Thyroid gland (tissue), 4 donors: ENCODE measurements at places on chromosomes 16 and 17.
A peak's percentile ranks its signal among the peaks of the same experiment; 100 is the strongest.

DNA sequence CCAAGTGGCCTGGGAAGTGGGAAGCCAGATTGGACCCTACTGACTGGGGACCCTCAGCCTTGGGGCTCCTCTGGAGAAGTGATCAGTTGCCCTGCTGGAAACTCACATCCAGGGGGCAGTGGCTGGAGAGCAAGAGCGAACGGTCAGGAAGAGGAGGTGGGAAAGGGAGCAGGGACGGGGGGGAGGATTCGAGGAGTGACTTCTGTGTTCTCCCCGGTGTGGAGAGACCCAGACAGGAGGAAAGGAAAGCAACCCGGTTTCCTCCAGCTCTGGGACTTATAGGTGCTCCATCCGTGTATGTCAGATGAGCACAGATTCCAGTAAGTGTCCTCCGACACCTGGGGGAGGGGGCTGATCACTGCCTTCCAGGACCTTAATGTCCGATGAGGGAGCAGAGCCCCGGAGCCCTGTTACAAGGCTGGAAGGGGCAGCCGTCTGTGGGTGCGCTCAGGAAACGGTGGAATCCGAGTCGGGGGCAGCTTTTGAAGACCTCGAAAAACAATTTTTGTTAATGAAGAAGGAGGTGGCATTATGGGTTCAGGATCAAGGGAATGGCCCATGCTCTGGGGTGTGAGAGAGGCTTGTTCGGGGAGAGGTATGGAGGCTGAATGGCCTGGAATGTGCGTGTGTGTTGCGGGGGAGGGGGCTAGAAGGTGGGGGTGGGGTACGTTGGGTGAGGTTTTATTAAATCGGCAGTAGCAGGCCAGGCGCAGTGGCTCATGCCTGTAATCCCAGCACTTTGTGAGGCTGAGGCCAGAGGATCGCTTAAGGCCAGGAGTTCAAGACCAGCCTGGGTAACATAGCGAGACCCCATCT, 34.8 kb upstream of the NDRG4 start:
- peaks cover 20% of the 10 kb centered on the region for H3K4me1 ChIP-seq
- peaks cover 4% of the 10 kb centered on the region for H3K27me3 ChIP-seq

GRCh38 chr17:66234611-66235010, 5.4 kb upstream of the APOH start:
- no peak for DNase-seq
- no peaks in the 10 kb centered on the region for H3K4me1 ChIP-seq
- H3K36me3 ChIP-seq = no peaks in the 10 kb centered on the region
- H3K4me3 ChIP-seq = no peak overlapping the region
- no peak overlapping the region for H3K27ac ChIP-seq
- H3K27me3 ChIP-seq = no peaks in the 10 kb centered on the region

DNA sequence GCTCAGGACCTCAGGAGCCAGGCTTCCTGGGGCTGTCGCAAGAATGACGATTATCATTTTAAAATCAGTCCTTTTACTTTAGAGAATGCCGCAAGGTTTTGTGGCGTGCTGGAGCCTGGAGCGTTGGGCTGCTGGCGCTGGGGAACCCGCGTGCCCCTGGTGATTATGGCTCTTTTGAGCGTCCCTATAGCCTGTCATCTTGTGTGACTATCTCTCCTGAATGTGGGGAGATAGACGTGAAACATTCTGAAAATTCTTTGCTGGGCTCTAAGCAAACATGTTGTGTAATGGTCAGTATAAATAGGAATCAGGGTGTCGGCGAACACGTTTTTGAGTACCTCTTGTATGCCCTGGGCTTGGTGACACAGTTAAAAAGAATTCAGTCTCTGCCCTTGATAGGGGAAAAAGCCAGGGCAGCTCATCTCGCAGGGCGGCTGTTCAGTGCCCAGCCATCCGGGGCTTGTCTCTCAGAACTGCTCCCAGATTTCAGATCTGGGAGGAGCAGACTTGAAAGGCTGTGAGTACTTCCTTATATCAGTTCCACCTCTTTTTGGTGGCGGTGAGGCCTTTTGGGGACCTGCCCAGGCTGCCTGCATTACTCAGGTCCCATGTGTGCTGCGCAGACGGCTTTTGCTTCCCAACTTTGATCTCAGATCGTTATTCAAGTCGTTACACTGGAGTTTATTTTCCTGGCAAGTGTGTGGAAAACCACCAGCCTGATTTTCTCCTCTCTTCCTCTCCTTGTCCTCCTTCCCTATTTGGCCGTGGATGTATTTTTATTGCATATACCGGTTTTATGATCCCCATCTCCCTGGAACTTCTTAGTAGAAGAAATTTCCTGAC, 973 bp downstream of the SLC7A6 start:
- peaks cover 58% of the 10 kb centered on the region for H3K4me1 ChIP-seq
- H3K27ac ChIP-seq = peak overlapping the region; percentile 99
- H3K27me3 ChIP-seq = no peaks in the 10 kb centered on the region
- peak; percentile 94 for DNase-seq
- H3K4me3 ChIP-seq = peak overlapping the region; percentile 74

- H3K4me3 ChIP-seq = no peak overlapping the region
- no peaks in the 10 kb centered on the region for H3K36me3 ChIP-seq
- H3K27ac ChIP-seq = no peak overlapping the region
- no peaks in the 10 kb centered on the region for H3K4me1 ChIP-seq
Observed at GRCh38 chr17:61567045-61567802, 23.8 kb downstream of the NACA2 start.

- H3K4me1 ChIP-seq = peaks cover 53% of the 10 kb centered on the region
- no peaks in the 10 kb centered on the region for H3K27me3 ChIP-seq
- H3K27ac ChIP-seq = peak overlapping the region; percentile 89
- peaks cover 18% of the 10 kb centered on the region for H3K36me3 ChIP-seq
- no peak overlapping the region for H3K4me3 ChIP-seq
Observed at GRCh38 chr17:42133461-42134041, 10.9 kb downstream of the HSPB9 start.

DNA sequence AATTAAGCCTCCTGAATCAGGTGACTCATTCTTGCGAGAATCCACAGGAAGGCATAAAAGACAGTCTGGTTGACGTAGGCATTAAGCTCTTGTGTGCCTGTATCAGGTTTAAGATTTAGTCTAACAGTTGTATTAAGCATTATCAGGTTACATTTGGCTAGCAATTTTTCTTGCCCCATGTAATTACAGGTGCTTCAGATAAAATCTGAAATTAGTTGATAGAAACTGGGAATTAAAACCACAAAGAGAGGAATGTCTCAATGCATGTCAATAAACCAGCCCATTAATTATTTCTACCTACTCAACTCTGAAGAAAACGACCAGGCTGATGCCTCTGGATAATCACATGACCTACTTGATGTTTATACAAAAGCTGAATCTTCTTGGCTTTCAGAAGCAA, 217.2 kb downstream of the CA10 start:
- DNase-seq = no peak
- H3K4me1 ChIP-seq = peaks cover 5% of the 10 kb centered on the region
- no peaks in the 10 kb centered on the region for H3K36me3 ChIP-seq
- H3K4me3 ChIP-seq = no peak overlapping the region
- H3K27ac ChIP-seq = no peak overlapping the region
- H3K27me3 ChIP-seq = no peaks in the 10 kb centered on the region

GRCh38 chr17:80894439-80894721, 97.3 kb upstream of the CHMP6 start:
- no peaks in the 10 kb centered on the region for H3K4me1 ChIP-seq
- no peak overlapping the region for H3K27ac ChIP-seq
- DNase-seq = no peak
- no peaks in the 10 kb centered on the region for H3K27me3 ChIP-seq

GRCh38 chr16:35377142-35377541, 1917.7 kb downstream of the TP53TG3F start:
- H3K4me3 ChIP-seq = no peak overlapping the region
- no peak for DNase-seq
- no peak overlapping the region for H3K27ac ChIP-seq
- H3K27me3 ChIP-seq = no peaks in the 10 kb centered on the region
- no peaks in the 10 kb centered on the region for H3K4me1 ChIP-seq
